ENCODE measurements at places on chromosomes 1 and 21.

- no peak for DNase-seq
Observed at GRCh38 chr1:22325531-22326371, 125.9 kb upstream of the ZBTB40 start.

- no peak for DNase-seq
Observed at GRCh38 chr1:71228241-71228640, 147.4 kb upstream of the ZRANB2 start.

GRCh38 chr1:42739753-42740700, at the start of gene CLDN19:
Gene CLDN19, minus strand, starts transcription at chr1:42740236. Its CDS starts 173 bp downstream, at chr1:42740063.
- no peak for DNase-seq

DNA sequence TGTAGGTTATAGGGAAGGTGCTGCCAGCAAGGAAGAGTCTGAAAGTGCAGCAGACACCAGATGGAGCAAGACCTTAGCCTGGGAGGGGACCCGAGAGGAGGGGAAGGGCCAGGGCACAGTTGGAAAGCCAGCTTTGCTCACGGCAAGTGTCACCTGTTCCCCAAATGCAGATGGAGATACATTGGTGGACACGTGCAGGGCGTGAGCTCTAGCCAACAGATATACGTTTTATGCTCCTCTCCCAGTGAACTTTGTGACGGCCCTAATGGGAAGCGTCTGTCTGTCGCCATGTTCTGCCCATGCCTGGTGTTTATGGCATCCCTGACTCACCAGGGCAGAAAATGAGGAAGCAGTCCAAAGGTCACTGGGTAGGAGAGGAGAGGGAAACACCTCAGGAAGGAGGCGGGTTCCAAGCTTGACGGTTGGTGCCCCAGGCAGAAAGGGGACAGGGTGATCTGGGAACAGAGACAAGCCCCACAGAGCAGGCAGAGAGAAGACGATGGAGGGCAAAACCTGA, 7.6 kb downstream of the GPA33 start:
- DNase-seq: no peak

DNA sequence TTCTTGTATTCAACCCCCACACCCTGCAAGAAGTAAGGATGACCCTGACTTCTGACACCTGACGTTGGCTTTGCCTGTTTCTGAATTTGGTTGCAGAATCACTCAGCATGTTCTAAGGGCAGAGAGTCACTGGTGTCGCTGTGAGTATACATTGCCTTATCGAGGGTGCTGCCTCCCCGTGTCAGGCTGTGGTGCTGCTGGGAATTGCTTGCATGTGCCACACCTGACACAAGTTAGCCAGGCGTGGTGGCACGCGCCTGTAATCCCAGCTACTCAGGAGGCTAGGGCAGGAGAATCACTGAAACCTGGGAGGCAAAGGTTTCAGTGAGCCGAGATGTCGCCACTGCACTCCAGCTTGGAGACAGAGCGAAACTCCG, 45.9 kb downstream of the WDR4 start:
- no peak for DNase-seq

DNA sequence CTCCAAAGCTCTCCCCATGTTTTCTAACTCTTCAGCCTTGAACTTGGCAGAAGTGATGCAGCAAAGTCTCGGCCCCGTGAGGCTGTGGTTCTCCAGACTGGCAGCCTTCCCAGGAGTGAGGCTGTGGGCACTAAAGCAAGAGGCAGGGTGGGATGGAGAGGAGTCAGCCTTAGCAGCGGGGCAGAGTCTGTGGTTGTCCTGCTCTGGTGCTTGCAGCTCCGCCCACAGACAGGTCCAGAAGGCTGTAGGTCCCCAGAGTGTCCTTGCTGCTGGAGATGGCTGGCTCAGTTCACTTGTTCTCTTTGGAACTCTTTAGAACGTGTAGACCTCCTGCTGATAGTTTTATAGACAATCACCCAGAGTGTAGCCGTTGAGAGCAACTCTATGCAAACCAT, 142.6 kb downstream of the AJAP1 start:
- DNase-seq: no peak

DNA sequence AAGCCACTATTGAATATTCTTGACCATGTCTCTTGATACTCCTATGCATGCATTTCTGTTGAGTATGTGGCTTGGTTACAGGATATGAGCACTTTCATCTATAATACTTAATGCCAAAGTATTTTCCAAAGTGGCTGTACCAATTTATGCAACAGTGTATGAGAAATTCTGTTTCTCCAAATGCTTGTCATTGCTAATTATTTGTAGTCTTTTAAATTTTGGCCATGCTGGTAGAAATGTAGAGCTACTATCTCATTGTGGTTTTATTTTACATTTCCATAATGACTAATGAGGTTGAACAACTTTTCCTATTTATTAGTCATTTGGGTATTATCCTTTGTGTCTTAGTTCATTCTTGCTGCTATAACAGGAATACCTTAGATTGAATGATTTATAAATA, 71.4 kb upstream of the TSPAN2 start:
- DNase-seq: no peak

- no peak for DNase-seq
Observed at GRCh38 chr1:22825486-22826189, 115.0 kb downstream of the EPHB2 start.

GRCh38 chr1:164675342-164675904, 116.4 kb downstream of the PBX1 start:
- DNase-seq: no peak

GRCh38 chr1:227215863-227216510, 102.3 kb downstream of the CDC42BPA start:
- no peak for DNase-seq

DNA sequence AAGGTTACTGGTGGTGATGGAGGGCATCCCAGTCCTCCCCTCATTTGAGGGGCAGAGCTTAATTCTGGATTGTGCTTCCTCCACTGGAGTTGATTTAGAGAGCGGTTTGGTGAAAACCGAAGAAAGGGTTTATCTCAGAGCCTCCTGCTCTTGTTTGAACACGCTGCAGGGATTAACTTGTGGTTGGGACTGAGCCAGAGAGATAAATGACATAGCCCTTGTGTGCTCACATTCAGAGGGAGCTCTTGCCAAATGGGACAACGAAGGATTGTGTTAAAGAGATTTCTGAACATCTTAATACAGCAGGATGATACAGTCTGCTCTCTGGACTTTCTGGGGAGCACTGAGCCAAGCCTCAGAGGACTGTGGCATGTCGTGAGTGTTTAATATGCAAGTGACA, 308.2 kb downstream of the DISC1 start:
- no peak for DNase-seq

GRCh38 chr1:101728029-101728428, 268.7 kb downstream of the OLFM3 start:
- no peak for DNase-seq

- DNase-seq: no peak
Observed at GRCh38 chr1:41499591-41499990, 15.1 kb upstream of the EDN2 start.
